ENCODE measurements at places on chromosomes 7 and 10.

DNA sequence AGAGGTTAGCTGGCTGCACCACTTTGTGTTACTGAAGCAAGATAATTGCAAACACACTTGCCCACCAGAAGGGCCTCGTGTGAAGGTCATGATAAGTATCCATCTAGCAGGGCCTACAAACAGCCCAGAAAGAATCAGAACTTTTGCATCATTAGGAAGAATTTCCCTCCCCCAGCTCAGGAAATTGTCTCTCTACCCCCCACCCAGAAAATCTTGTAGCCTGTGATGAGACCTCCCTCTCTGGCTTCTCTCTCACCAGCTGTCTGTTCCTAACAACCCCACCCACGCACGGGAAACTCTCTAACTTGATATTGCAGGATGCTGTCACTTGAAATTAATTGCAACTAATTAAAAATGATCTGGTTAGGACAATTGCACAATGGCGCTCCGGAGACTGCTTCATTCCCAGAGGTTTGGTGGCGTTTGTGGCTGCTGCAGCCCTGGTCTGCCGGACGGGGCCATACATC, 34.5 kb downstream of the ZNF503 start:
- no peaks in the 10 kb centered on the region for H3K4me1 ChIP-seq
- no peaks in the 10 kb centered on the region for H3K36me3 ChIP-seq
- peaks cover 2% of the 10 kb centered on the region for H3K27me3 ChIP-seq

DNA sequence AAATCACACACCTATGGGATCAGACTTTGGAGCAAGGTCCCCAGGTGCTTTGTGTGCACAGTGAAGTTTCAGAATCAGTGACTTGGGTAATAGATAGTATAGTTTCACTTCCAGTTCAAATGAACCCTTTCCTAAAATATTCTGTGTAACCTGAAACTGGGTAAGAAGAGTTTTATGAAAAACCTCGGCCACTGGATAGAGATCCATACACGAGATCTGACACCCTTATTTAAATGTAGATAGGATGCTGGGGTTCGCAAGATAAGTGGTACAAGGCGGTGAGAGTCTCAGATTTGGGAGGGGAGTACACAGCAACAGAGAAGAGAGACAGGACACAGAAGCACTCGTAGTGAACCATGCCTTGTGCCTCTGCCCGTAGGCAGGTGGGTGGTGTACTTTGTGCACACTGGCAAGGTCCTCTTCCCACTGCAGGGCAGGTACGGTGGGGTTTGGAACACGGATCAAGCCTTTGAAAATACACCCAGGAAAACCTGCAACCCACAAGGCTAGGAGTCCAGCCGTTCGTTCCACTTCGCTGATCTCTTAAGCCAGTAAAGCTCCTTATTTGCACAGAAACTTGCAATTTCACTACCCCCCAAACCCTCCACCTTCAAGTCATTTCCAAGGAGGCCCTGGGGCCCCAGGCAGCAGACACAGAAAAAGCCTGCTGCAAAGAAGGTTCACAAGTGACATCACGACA, 162.8 kb downstream of the USP6NL start:
- H3K27ac ChIP-seq: no peak overlapping the region
- no peak overlapping the region for H3K4me3 ChIP-seq
- peaks cover 7% of the 10 kb centered on the region for H3K27me3 ChIP-seq
- no peaks in the 10 kb centered on the region for H3K4me1 ChIP-seq

DNA sequence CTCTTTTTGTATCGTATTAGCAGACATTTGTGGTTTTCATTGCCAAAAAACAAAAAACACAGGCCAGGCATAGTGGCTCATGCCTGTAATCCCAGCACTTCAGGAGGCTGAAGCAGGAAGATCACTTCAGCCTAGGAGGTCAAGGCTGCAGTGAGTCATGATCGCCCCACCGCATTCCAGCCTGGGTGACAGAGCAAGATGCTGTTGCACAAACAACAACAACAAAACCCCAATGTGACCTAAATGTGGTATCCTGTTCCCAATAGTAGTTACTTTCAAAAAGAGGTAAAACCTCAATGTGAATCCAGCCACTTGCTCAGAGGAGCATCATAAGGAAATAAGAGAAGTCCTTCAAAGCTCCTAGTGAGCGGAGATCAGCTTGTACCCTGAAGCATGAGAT, 45.8 kb upstream of the SKAP2 start:
- no peak overlapping the region for H3K4me3 ChIP-seq
- no peaks in the 10 kb centered on the region for H3K27me3 ChIP-seq
- H3K27ac ChIP-seq: no peak overlapping the region
- peak; percentile 9 for DNase-seq
- no peaks in the 10 kb centered on the region for H3K4me1 ChIP-seq

- H3K4me3 ChIP-seq: no peak overlapping the region
- no peak for DNase-seq
- H3K36me3 ChIP-seq: no peaks in the 10 kb centered on the region
These were observed 62.5 kb upstream of the ATRNL1 start for GRCh38 chr10:115030483-115031200.

DNA sequence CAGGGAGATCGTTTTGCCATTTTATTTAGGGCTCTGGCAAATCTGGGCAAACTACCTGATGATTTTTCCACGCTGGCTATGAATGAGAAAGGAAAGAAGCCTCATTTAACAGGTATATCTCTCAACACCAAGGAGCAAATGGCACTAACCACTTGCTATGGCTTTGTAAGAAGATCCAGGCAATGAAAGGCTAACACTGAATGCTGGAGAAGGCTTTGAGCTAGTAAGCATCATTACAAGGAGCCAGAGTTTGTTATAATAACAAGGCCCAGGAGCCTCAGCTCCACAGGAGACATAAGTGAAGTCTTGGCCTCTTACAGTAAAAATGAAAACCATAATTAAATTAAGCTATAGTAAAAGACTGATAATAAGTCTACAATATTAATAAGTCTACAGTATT, 123.1 kb downstream of the CNOT4 start:
- no peaks in the 10 kb centered on the region for H3K27me3 ChIP-seq
- H3K4me1 ChIP-seq: no peaks in the 10 kb centered on the region
- no peak for DNase-seq
- no peak overlapping the region for H3K27ac ChIP-seq

GRCh38 chr7:2955269-2955668, 88.4 kb downstream of the CARD11 start:
- H3K4me3 ChIP-seq: no peak overlapping the region
- peaks cover 4% of the 10 kb centered on the region for H3K4me1 ChIP-seq
- H3K27ac ChIP-seq: no peak overlapping the region

- peaks cover 7% of the 10 kb centered on the region for H3K27me3 ChIP-seq
- H3K4me1 ChIP-seq: no peaks in the 10 kb centered on the region
- no peak overlapping the region for H3K27ac ChIP-seq
- no peak for DNase-seq
These were observed 15.0 kb upstream of the CXCL12 start for GRCh38 chr10:44399659-44400451.

- peak; percentile 30 for DNase-seq
- no peaks in the 10 kb centered on the region for H3K36me3 ChIP-seq
- H3K27me3 ChIP-seq: peaks cover 28% of the 10 kb centered on the region
- H3K4me3 ChIP-seq: peak overlapping the region; percentile 54
- H3K27ac ChIP-seq: no peak overlapping the region
These were observed 19.4 kb downstream of the KCNK18 start for GRCh38 chr10:117216611-117217195.

DNA sequence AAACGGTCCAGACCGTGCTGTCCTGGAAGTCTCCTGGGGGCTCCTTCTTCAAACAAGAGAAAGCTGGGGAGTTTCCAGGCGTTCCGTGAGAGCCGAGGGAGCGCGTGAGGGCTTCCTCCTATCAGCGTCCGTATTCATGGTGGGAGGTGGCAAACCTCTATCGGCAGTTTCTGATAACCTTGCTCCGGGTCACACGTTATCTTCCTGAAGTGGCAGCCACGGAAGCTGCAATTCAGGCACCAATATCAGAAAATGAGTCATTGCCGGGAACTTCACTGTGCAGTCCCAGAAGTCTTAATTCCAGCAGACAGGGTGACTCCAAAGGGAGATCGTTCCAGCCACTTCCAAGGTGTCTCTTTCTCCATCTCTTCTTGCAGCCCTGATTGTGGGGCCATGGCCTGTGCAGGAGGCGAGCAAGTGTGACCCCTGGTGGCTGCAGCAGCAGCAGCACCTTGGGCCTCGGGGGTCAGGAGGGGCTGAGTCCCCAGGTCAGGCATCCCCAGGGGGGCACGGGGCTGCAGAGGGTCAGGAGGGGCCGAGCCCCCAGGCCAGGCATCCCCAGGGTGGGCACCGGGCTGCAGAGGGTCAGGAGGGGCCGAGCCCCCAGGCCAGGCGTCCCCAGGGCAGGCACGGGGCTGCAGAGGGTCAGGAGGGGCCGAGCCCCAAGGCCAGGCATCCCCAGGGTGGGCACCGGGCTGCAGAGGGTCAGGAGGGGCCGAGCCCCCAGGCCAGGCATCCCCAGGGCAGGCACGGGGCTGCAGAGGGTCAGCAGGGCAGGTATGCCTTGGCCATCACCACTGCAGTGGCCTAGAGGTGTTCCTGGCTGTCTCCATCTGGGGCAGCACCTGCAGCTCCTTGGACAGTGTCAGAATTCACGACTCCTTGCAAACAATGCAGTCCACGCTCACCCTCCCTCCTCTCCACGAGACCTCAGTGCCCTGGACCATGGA, 538.7 kb downstream of the DNAJB6 start:
- no peak overlapping the region for H3K27ac ChIP-seq
- no peaks in the 10 kb centered on the region for H3K36me3 ChIP-seq
- no peaks in the 10 kb centered on the region for H3K4me1 ChIP-seq
- H3K4me3 ChIP-seq: no peak overlapping the region
- DNase-seq: no peak

- no peak overlapping the region for H3K4me3 ChIP-seq
- H3K36me3 ChIP-seq: no peaks in the 10 kb centered on the region
- peaks cover 8% of the 10 kb centered on the region for H3K4me1 ChIP-seq
- H3K27me3 ChIP-seq: peaks cover 5% of the 10 kb centered on the region
- no peak for DNase-seq
- no peak overlapping the region for H3K27ac ChIP-seq
These were observed 4.4 kb upstream of the ATXN7L1 start for GRCh38 chr7:105880571-105881330.

Measured in astrocyte (in vitro differentiated cells and primary cell).